ENCODE measurements at places on chromosomes 6 and 20.

DNA sequence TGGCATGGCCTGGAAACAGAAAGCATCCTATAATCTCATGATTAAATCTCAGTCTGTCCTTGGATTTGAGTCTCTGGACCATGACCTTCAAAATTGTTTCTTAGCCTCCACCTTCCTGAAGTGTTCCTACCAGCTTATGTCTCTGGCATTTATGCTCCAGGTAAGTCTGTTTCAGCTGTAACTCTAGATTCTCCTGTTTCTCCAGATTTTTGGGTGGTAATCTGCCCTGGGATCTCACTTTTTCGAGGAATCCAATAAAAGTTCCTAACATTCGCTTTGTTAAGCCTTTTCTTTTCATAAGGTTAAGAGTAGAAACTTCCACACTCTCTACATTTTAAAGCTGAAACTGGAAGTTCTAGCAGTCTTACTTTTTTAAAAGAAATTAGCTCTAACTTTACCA is 318.5 kb downstream of the C6orf118 start:
- no peak for DNase-seq

DNA sequence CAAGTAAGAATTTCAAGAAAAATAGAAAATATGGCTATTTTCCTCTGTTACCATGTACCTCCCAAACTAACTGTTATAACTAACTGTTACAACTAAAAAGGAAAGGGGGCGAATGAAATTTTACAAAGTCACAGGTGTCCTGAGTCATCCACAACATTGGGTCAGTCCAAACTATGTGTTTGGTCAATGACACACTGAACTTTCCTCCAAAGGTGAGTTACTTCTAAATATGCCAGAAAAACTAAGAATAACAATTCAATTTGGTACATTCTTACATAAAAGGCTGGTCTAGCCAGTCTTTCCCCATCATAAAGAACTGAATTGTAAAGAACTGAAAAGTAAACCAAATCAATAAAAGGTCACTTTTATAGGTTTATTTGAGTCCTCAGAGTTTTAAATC is 44.3 kb downstream of the ILRUN start:
- no peak for DNase-seq

GRCh38 chr6:109998159-109998785 is 20.2 kb downstream of the GPR6 start:
- DNase-seq: no peak

DNA sequence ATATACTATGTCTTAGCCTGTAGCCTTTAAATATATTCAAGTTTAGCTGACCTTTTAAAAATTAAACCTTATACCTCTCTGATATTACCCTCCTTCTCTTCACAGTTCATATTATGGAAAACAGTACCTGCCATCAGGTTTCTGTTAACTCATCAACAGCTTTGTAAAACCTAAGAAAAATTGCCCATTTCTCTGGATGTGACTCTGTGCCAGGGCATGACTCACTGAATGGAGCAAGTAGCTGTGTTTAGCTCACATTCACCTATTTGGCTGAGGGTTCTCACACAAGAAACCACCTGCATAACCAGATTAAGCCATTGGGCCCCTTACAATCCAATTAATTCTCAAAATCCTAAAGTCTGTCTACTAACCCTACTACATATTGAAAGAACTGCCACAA is 678.8 kb upstream of the MARCKS start:
- no peak for DNase-seq

GRCh38 chr20:23152308-23152892 is 66.3 kb upstream of the CD93 start:
- DNase-seq: no peak

GRCh38 chr6:39203436-39204159 is 25.7 kb downstream of the KCNK5 start:
- no peak for DNase-seq

DNA sequence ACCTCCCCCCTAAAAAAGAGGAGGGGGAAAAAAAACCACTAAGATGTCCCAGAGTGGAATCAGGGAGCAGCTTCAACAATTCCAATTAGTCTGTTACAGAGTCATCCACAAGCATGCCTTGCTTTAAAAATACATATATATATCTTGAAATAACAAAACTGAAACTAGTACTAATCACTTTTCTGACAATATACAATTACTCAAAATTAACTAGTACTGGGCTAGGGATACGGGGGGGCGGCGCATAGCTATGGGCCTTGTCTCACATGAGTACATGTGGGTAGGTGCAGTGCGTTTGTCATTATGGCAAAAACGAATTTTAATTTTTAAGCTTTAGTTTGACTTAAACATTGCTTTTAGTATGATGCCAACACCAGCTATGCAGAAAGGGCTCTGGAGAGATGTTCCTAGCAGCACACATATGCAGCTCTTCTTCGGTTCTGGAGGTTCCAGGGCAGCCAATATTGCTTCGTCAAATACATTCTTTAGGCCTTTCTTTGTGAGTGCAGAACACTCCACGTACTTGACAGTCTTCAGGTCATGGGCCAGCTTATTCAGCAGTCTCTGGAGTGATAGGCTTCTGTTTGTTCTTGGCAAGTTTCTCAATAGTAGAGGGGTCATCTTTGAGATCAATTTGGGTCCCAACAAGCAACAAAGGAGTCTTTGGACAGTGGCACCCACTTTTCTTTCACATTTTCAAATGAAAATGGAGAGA is 38.8 kb downstream of the ITCH start:
- DNase-seq: no peak

DNA sequence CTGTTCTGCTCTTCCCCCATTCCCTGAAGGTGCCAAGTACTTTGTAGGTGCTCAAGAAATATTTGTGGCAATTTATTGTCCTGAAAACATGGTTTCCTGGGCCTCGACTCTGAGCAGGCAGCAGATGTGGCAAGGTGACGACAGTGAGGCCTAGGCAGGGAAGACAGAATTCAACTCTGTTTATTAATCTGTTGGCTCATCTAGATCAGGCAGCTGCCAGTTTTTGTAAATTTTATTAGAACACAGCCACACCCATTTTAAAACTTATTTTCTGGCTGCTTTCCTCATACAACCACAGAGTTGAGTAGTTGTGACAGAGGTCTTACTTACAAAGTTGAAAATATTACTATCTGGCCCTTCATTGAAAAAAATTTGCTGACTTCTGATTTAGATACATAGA is 24.5 kb downstream of the MAPK14 start:
- DNase-seq: no peak

DNA sequence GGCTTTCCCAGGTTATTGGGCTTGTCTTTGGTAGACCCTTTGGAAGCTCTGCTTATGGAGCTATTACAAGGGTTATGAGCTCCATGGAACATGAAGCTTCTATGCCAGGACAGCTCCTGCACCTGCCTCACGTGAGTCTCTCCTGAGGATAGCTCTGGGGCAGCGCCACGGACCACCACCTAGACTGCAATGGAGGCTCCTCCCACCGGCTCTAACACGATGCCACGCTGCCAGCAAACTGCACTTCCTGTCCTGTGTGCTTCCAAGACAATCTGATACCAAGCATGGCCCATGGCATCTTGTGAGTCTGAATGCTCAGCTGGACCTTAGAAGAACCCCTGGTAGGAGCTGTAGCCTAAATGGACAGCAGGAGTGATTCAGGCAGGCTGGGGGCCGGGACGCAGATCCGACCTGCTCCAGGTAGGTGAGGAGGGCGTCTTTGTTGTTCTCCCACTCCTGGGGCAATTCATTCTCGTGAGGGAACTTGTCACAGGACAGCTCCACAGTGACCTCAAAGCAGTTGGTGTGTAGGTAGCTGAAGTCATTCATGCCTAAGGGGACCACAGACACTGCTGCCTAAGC is 5.5 kb downstream of the CPXM1 start:
- DNase-seq: no peak

GRCh38 chr20:34526466-34526865 is 10.2 kb downstream of the DYNLRB1 start:
- DNase-seq: no peak

DNA sequence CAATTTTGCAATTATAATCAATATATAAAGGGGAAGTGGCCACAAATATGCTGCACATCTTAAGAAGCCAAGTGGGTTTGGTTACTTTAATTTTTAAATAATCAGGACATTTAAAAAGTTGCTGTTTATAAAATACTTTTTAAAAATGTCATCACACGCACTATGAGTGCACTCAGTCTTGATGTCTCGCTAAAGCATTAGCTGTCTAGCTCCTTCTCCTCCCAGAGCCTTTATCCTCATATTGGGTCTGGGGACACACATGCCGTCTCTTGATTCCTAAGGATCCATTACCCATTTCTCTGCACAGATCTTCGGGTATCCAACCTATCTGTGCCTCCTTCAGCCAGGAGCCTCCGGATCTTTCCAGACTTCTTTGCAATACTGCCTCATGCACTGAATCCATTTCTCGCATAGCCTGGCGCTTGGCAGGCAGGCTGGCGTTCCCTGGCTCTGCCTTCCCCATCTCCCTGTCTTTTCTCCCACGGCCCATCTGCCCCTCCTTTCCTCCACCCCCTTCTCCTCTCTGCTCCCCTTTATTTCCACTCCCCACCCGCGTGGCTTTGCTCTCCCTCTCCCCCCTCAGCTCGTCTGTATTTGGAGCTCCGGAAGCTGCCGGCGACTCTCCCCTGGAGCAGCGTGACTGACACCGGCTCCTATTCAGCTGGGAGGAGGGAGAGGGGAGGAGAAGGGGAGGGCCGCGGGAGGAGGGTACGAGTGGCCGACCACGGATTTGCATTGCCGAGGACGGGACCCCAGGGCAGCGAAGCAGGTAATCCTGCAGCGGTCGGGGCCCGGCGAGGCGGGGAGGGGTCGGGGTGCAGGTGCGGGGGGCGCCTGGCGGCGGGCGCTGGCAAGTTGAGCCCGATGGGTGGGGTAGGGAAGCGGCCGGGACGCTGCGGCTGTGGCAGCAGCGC is at the start of gene CAP2:
TSS of gene CAP2 (plus strand) at position 618 of the 914 bp plus-strand sequence. CDS start 27,961 bp downstream, outside the sequence.
- DNase-seq: no peak

GRCh38 chr20:53165452-53165851 is 193.3 kb downstream of the TSHZ2 start:
- DNase-seq: no peak

DNA sequence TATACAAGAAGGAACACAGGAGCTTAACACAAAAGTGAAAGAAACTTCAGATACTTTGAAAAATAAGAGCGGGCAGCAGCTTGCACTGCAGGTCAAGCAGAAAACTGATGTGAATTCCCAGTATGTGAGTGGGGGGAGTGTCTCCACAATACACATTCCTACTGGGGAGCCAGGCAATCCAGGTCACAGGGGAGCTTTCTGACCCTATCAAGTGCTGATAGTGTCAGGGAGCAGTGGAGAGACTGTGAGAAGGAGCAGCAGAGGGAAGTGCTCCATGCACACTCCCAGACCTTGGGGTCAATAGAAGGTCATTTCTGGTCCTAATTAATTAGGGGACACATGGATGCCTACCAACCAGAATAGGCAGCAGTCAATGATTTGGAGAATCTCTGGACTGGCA is 59.4 kb downstream of the PDSS2 start:
- DNase-seq: no peak
